ENCODE measurements at places on chromosomes 11 and 22.

GRCh38 chr11:117944554-117944953 lies 15.4 kb upstream of the TMPRSS13 start:
- no peak for DNase-seq

GRCh38 chr22:47782328-47783075 lies 1020.1 kb downstream of the TBC1D22A start:
- DNase-seq: no peak

- DNase-seq: no peak
These were observed 75.6 kb downstream of the TP53I11 start for GRCh38 chr11:44875037-44875436.

DNA sequence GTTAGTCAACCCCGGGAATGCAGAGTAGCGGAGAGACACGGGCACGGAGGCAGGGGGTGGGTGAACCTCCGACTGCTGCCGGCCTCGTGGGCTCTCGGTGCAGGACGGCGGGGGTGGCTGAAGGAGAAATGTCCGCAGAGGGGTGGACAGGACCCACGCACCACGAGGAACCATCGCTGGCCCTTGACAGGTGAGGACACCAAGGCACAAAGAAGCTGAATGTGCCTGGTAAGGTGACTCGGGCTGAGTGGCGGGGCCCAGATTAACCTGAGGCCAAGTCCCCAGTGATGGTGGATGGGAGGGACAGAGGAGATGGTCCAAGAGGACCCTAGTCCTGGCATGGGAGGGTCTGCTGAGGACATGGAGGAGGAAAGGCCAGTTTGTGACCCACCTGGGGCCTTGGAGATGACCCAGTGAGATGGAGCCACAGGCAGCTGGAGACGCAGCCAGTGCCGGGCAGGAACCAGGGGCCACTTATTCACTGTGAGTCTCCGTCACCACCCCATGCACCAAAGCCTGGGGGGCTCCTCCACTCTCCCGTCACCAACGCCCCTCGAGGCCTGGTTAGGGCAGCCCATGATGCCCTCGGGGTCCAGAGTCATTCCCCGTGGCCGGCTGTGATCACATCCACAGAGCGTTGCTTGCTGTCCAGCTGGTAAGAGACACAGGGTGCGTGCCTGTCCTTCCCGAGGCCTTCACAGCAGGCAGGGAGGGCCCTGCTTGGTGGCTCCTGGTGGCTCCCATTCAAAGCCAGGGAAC lies 64.2 kb downstream of the CELSR1 start:
- DNase-seq: no peak

DNA sequence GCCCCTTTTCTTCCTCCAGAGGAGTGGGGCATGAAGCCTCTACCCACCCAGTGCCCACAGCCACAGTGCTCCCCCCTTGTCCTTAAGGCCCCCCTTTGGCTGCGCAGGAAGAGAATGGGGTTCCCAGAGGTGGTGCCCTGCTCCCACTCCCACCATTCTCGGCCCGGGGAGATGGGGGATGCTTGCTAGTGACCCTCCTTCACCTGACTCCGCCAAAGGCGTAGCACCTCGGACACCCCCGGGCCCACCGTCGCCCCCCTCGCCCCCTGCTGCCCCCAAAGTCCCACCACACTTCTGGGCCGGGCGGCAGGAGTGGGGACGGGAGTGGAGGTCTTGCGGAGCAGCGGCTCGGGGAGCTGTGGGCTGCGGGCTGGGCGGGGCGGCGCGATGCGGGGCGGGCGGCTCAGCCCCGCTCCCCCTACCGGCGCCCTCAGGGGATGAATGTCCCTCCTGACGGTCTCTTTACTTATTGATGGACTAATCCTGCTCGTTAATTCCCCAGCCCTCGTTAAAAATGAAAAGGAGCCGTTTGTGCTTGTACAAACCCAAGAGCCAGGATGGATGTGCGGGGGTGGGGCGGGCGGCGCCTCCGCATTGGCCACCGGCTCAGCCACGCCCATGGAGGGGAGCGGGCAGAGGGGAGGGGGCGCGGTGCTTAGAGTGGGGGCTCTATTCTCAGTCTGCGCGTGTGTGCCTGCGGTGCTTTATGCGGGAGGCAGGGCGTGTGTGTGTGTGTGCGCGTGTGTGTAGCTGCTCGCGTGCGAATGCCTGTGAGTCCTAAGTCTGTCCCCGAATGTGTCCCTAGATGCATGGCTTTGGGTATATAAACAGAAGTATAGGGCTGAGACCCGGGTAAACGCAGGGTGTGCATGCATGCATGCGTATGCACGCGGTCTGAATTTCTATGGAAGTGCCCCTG lies 25.6 kb downstream of the SYT7 start:
- no peak for DNase-seq

GRCh38 chr11:126573325-126573978 lies 218.0 kb downstream of the ST3GAL4 start:
- no peak for DNase-seq

- no peak for DNase-seq
These were observed 19.1 kb upstream of the KCNQ1OT1 start for GRCh38 chr11:2718817-2719438.

- no peak for DNase-seq
These were observed 166.2 kb downstream of the LDLRAD3 start for GRCh38 chr11:36109850-36110606.

DNA sequence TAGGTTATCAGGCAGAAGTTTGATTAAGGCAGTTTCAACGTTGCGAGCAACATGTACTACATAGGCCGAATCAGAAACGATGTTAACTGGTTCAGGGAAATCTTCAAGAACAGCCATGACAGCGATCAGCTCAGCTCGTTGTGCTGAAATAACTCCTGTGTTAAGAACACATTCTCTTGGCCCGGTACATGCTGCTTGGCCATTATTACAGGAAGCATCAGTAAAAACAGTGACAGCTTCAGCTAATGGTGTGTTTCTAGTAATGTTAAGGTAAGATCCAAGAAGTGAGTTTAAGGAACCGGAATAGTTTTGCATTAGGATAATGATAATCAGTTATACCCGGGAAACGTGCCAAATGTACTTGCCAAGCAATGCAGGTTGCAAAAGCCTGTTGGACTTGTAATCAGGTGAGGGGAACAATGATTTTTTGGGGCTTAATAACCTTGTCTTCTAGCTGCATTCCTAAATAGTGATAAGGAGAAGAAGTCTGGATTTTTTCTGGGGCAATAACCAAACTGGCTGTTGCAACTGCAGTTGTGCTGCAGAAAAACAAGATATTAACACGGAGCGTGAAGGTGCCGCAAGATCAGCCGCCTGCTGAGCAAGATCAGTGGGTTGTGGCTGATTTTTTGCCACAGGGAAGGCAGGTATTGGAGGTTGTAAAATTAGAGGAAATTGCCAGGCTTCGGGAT lies 14.3 kb downstream of the OR52K1 start:
- no peak for DNase-seq

GRCh38 chr11:130894322-130895025 lies 21.8 kb downstream of the SNX19 start:
- DNase-seq: peak; percentile 44

DNA sequence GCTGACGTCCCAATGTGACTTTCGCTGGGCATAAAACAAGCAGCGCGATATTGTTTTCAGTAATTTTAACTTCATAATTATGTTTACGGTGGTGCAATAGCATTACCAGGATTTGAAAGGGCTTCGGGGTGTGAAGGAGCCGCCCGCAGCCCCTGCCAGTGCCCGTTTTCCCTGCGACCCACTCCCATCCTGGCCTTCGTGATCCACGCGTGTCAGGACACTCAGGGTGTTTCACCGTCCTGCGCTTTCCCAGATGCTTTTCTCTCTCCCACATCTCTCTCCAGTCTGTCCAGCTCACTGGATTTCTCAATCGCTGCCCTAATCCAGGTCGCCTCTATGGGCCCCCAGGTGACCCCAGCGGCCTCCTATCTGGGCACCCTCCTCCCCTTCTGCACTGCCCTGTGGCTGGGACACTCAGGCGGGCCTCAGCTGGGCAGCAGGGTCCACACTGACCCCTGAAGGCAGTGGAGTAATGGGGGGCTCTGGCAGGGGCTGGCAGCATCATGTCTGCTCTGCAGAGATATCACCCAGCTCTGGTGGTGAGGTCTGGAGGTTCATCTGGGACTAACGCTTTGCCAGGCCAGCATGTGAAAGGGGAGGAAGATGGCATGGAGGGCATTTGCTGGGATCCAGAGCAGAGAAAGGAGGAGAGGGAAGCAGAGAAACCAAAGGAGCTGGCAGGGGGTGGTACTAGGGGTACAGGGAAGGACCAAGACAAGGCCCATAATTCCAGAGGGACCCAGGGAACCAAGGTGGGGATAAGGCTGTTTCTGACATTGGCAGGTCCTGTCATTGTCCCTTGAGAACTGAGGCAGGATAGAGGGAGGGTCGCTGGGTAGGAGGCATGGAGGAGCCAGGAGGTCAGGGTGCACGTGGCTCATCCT lies 622.8 kb downstream of the BRD1 start:
- DNase-seq: no peak

DNA sequence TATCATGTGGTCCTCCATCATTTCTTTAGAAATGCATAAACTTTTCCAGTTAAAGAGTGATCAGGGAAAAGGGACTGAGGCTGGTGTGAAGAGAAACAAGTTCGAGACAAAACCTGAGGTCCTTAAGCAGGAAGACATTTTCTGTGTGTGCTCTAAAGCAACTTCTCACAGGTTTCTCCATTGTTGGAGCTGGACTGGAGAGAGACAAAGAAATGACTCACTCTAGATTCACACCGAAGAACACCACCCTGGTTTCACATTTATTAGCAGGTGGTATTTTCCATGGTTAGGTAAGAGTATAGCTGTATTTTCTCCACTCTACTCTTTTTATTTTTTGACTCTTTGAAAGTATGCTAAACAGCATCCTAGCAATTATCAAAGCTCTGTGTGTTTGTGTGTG lies 736.4 kb downstream of the KCNA4 start:
- no peak for DNase-seq

DNA sequence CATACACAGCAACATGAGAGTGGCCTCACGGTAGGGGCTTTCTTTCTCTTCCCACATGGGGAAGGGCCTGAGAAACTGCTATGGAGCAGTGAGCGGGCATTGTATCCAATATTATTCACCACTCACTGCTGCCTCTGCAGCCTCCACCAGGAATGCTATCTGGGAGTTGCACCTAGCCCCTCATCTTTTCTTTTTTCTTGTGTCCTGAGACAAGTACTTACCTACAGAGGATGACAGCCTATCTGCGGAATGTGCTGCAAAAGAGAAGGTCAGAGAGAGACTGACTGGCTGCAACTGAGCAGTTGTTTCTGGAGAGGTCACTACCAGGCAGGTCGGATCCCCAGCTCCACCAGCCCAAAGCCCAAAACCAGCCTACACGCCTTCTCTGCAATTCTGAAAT lies 52.1 kb upstream of the HTATIP2 start:
- DNase-seq: no peak

Data from stimulated activated CD4-positive, alpha-beta T cell treated with anti-CD3 and anti-CD28 coated beads, Interleukin-1b, Interleukin-23, amount 100 ng/mL, for 1 hour (primary cell).